NCI-H1105 (cell line): ENCODE measurements at places on chromosomes 11 and 22.

DNA sequence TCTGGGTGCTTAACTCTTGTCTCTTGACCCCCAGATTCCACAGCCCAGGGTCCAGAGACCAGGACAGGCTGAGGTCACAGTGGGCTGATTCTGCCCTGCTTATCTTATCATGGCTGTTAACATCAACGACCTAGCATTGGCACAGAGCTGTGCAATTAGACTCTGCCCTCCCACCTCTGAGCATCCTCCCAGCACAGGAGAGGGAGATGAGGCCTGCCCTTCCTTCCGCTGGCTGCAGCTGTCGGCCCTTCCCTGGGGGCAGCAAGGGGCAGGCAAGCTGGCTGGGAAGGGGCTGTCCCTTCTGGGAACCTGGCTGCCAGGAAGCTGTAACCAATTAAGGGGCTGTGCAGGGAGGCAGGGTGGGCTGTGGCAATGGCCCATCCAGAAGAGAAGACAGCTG, 22.5 kb downstream of the LRRC10B start:
- no peak for DNase-seq

- DNase-seq, result no peak
These were observed 54.8 kb downstream of the NAT10 start for GRCh38 chr11:34160049-34160721.

GRCh38 chr11:113977071-113977490, 2.2 kb downstream of the HTR3A start:
- DNase-seq, result no peak

- no peak for DNase-seq
These were observed 224.3 kb upstream of the PITPNB start for GRCh38 chr22:28143241-28143865.

DNA sequence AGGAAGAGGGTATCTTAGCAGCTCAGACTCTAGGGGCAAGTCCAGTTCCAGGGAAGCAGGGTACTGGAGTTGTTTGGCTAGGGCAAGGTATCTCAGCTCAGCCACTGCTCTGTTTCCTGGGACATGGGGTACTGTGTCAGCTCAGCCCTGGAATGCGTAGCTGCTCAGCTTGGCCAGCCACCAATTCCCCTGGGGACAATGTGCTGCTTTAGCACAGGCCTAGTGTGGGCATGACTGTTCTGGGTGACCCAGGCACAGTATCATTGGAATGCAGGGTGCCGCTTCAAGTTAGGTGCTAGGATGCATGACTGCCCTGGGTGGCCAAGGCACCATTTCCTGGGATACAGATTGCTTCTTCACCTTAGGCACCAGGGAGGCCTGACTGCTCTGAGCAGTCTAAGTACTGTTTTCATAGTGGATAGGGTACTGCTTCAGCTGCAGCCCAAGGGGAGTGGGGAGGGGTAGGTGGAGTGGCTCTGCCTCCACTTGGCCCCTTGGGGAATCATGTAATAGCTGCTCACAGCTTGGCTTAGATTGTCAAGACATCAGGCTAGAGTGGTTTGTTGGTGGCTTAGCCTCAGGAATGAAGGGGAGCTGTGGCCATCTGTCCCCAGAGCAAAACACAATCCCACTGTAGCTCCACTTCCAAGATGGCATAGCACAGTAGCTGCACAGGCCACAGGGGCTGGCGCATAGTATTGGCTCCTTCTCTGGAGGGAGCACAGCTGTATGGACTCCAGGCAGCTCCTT, 36.0 kb downstream of the MADD start:
- no peak for DNase-seq
